ENCODE measurements at places on chromosomes 3 and 15.

DNA sequence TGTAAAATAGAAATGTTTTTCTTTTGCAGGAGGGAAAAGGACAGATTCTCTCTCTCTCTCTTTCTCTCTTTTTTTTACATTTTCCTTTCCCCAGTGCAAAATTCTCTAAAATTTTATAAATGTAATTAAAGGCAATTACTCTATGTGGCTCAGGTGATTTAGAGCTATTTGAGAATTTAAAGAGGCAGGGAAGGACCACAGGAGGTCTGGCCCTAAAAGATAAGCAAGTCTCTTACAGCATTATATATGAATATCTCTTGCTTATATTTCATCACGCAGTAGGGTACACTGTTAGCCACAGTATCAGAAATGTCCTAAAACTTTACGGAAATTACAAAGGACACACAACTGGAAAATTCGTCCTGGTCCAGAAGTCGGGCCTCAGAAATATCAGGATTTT lies 70.5 kb upstream of the PPIB start:
- DNase-seq = no peak

GRCh38 chr15:68935400-68935937 lies 5.1 kb downstream of the SPESP1 start:
- no peak for DNase-seq

GRCh38 chr3:49506906-49507305 lies 36.8 kb downstream of the DAG1 start:
- DNase-seq = no peak

GRCh38 chr3:195828762-195829161 lies 17.0 kb upstream of the MUC4 start:
- no peak for DNase-seq

GRCh38 chr3:113018536-113019181 lies 27.9 kb downstream of the GTPBP8 start:
- no peak for DNase-seq

- no peak for DNase-seq
Measured at GRCh38 chr3:35757991-35758757, 118.8 kb downstream of the ARPP21 start.

All from NK-92 treated with Interleukin-12 subunit alpha and Interleukin-12 subunit beta, amount 100 ng/mL, for 24 hours (cell line).